Mesothelial cell of epicardium (in vitro differentiated cells): ENCODE measurements at places on chromosomes 7 and 10.

- no peak for DNase-seq
These were observed 101.8 kb downstream of the GNAT3 start for GRCh38 chr7:80410081-80410480.

- no peak for DNase-seq
These were observed 434.4 kb upstream of the ZMIZ1 start for GRCh38 chr10:78634389-78634815.

DNA sequence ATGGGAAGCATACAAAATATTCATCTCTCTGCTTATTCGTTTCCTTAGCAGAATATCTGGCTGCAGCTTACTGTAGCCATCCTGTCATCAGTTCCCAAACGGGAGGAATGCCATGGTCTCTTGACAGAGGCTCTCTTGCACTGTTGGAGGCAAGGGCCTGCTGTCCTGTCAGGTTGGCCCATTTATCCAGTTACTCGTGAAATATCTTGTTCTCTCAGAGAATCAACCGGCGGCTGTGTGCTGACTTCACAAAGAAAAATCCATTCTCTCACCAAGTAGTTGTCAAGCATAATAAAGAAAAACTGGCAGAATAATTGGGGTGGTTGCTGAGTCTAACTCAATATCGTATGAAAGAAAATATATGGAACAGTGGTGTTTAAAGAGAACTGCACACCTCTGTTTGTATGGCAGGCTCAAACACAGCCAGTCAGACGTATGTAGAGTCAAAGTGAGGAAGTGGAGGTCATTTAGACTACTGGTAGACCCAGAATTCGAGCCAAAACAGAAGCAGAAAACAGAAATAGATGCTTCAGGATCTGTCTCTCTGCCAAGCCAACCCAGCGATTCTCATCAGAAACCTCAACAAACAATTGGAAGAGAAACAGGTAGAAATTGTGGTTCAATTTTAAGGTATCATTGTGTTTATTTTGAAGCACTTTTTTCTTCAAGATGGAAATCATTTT lies 349.2 kb upstream of the PRKCQ start:
- DNase-seq: no peak

DNA sequence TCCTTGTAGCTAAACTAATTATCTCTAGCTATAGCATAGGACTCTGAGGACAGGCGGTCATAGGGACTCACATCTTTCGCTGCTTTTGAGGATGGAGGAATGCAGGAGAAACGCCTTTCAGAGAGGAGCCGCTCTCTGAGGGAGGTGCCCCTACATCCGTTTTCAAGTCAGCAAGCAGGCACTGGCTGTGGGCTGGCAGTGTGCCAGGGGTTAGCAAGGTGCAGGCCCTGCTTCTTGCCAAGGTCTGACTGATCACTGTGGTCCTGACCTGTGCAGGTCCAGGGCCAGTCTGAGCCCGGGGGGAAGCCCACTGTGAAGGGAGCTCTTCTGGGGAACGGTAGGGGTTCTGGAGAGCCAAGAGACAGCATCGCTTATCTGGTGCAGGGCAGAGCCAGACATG lies 89.4 kb downstream of the SH3PXD2A start:
- no peak for DNase-seq

- DNase-seq: no peak
These were observed 100.2 kb upstream of the PRSS58 start for GRCh38 chr7:142357953-142358520.

- no peak for DNase-seq
These were observed 74.0 kb downstream of the KMT2E start for GRCh38 chr7:105087981-105088380.

- DNase-seq: no peak
These were observed 175.4 kb downstream of the ARID5B start for GRCh38 chr10:62076891-62077290.

- no peak for DNase-seq
These were observed 430.7 kb downstream of the DPP6 start for GRCh38 chr7:154482863-154483262.

- DNase-seq: no peak
These were observed 72.5 kb downstream of the CDK6 start for GRCh38 chr7:92763636-92764423.

DNA sequence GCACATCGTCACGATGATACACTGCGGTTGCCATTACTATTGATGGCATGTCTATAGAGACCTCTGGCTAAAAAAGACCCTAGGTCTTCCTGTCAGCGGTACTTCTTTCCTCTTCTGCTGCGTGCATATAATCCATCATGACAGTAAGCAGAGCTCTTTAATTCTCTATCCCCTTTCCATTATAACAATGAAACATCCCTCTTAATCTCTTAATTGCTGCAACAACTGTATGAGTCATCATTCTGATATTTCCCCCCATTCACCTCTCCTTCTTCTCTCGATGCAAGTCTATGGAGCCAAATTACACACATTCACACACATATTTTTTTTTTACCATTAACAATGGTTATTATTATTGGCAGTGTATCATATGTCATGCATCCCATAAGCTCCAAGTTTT lies 45.2 kb upstream of the AKR1E2 start:
- no peak for DNase-seq
